ENCODE measurements at places on chromosomes 3 and 15. TPM values are rescaled to one million over a fixed set of nuclear protein-coding genes. Genes with fewer than 3 reads are reported as not detected.
A peak's percentile ranks its signal among the peaks of the same experiment; 100 is the strongest.

GRCh38 chr3:16399473-16399872, 114.0 kb downstream of the RFTN1 start:
- no peak for DNase-seq

- DNase-seq, result no peak
Measured at GRCh38 chr3:162328649-162329048, 832.0 kb downstream of the OTOL1 start.

DNA sequence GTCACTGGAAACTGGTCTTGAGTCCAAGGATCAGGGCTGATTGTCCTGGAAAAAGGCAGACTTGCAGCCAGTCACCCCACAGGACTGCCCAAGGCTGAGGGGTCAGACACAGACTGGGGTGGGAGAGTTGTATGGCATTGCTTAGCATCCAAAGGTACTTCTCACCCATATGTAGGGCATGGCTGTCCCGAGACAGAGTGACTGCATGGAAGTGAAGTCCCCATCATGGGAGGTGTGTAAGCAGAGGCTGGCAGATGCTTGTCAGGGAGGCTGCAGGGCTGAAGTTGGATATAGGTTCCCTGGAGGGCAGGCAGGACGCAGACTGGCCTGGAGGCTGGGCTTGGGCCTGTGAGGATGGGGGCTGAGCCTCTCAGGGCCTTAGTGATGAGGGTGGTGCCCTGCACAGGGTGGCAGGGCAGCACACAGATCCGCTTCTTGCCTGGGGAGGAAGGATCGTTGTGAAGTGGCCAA, 31.1 kb downstream of the PSTPIP1 start:
- no peak for DNase-seq

- DNase-seq, result peak; percentile 60
Measured at GRCh38 chr3:39668420-39668819, 141.0 kb upstream of the MYRIP start.

GRCh38 chr3:171115667-171116066, 89.1 kb upstream of the SLC2A2 start:
- DNase-seq, result no peak

GRCh38 chr3:44966795-44967278, 9.1 kb downstream of the ZDHHC3 start:
- peak; percentile 69 for DNase-seq

GRCh38 chr3:94967196-94967595, 904.3 kb downstream of the NSUN3 start:
- no peak for DNase-seq

Gene TMC3
- not detected for total RNA-seq

Gene ECE2
- not detected for total RNA-seq
